Fibroblast of skin of right quadriceps (primary cell): ENCODE measurements at places on chromosomes 5 and 9.

GRCh38 chr9:1910269-1910811 is 104.8 kb upstream of the SMARCA2 start:
- DNase-seq, result no peak

- DNase-seq, result no peak
Observed at GRCh38 chr9:4743131-4743875, 2.3 kb upstream of the AK3 start.

DNA sequence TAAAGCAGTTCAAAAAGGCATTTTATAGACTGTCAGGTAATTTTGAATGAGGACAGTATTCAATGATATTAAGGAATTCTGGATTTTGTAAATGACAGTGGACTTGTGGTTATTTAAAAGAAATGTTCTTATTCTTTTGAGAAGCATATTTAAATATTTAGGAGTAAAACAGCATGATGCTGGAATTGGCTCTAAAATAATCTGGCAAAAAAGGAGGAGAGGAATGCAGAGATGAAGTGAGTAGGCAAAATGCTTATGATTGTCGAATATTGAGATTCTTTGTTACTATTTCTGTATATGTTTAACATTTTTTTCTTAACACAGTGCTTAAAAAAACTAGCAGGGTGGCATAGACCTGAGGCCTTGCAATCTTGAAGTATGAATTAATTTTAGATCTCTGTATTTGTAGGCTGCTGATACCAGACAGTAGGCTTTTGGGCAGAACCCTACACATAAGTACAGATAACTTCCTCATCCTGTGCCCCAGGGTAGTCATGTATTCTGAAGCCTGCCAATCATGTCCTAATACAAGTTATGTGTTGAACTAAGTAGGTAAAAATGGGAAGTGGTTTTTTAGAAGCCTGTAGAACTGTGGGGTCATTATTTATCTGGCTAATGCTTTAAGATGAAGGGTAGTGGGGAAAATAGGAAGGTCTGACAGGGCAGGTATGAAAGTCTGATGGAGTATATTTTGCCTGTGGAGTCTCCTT is 9.4 kb downstream of the CD180 start:
- DNase-seq, result no peak

GRCh38 chr5:135308245-135308644 is 90.8 kb downstream of the MACROH2A1 start:
- DNase-seq, result peak; percentile 48

- no peak for DNase-seq
Observed at GRCh38 chr5:761059-761771, 23.3 kb downstream of the ZDHHC11B start.

DNA sequence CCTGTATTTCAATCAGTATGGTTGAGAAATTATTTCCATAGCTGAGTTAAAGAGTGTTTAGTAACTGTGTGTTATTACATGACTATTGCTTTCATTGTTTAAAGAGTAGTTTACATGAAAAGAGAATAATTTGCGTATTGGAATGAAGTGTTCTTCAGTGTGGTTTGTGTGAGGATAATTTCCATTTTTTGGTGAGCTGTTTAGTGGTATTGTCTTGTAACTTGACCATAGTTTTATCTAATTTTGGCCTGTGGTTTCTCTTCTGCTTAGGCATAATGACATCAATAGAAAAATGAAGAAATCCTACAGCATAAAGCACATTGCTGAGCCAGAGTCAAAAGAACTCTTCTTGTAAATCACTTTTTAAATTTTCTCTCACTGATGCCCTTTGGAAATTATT is 151.2 kb downstream of the SNCAIP start:
- DNase-seq, result peak; percentile 65

- DNase-seq, result no peak
Observed at GRCh38 chr9:101479338-101480030, 43.9 kb upstream of the ALDOB start.

DNA sequence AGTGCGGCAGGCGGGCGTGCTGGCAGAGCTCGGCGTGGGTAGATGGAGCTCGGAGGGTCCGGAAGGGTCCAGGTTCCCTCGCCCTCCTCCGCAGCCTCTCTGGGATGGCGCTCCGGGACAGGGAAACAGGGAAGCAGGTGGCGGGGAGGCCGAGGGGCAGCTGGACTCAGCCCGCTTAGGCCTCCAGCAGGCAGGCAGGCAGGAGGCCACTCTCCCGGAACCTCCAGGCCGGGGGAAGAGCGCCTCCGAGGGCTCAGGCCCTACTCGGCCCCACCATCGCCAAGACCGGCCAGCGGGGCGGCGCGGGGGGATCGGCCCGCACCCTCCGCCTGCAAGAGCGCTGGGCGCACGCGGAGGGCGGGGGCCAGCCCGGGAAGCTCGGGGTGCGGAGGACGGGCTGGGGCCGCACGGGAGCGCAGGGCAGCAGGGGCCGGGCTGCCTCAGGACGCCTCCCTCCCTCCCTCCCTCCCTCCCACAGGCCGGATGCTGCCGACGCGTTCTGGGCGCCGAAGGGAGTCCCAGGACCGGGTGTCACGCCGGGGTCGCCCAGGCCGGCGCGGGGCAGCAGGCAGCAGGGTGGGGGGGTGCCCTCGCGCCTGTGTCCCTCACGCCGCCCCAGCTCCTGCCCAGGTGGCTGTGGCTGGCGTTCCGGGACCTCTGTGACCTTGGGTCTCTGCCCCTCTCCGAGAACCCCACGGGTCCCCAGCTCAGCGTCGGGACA is 977 bp downstream of the MGAT4B start:
- DNase-seq, result peak; percentile 32

GRCh38 chr9:137168904-137169856 is 671 bp downstream of the LRRC26 start:
- no peak for DNase-seq

DNA sequence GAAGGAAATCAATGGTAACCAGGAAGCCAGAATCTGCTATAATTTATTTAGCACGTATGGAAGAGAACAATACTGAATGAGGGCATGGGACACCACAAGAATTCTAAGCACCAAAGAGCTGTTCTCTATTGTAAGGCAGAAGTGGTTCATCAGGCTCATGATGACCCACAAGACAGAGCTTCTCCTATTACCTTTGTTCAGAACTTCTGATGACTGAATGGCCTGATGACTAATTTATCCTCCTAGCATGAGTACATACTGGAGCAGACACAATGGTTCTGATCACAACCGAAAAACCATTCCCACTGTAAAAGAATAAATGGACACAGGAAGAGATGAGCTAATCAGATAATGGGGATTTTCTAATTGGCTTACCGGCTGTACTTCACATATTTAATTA is 329.8 kb upstream of the PDE4D start:
- DNase-seq, result no peak

GRCh38 chr9:70093944-70094343 is 50.3 kb downstream of the MAMDC2 start:
- no peak for DNase-seq

DNA sequence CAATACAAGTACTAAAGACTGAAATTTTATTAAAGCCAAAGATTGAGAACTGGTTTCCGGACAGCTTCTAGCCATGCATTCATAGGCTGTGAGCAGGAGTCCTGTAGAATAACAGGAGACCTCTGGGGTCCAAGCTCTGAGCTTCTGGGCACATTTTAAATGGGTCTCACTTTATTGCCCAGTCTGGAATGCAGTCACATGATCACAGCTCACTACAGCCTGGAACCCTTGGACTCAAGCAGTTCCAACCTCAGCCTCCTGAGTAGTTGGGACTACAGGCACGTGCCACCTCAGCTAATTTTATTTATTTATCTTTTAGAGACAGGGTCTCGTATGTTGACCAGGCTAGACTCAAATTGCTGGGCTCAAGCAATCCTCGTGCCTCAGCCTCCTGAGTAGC is 15.4 kb downstream of the CDKN2AIPNL start:
- no peak for DNase-seq

DNA sequence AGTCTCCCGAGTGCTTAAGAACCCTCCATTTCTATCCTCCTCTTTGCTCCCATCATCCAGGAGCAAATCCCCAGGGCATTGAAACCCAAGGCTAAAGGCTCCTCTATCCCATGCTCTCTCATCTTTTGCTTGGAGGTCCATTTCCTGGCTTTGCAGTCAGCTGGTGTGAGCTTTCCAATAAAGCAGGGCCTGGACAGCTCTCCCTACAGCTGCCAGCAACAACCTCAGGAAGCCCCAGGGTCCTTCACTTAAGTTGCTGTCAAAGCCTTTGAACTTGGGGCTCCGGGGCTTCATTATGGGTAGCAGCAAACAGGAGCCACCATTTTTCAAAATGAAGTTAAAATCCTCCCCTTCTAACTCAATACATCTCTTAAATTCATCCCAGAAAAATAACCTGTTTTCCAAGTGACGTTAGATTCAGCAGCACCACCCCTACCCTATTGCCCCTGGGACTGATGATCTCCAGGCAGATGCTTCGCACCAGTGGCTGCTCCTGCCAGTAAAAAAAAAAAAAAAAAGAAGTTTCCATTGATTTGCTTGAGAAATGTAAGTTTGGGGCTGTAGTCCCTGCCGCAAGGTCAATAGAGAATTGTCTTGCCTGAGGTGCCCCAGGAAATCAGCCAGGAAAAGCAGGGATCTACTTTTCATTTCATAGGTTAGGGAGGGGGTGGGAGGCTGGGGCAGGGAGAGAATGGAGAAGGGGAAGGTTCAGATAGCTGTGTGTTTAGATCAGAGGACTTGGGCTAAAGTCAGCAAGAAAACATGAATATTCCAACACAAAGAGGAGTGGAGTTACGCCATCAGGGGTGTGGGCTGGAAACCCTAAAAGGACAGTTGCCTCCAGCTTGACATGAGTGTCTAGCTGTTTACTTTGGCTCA is 83.8 kb upstream of the IL6ST start:
- peak; percentile 41 for DNase-seq

DNA sequence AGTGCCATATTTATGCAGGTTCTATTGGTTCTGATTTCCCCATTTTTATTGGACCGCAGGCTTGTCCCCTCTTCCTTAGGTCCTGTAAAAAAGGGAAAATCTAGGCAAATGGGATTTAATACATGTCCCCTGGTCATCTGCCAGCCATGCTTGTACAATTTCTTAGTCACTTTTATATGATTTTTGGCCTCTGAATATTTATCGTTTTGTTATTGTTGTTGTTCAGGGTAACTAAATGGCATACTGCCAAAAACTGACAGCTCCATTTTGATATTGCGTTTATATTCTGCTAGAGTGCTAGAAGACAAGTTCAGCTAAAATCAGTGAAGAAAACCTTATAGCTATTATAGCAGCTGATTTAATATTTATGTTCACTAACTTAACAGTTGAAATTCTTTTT is 770.2 kb upstream of the FAM174A start:
- DNase-seq, result no peak

DNA sequence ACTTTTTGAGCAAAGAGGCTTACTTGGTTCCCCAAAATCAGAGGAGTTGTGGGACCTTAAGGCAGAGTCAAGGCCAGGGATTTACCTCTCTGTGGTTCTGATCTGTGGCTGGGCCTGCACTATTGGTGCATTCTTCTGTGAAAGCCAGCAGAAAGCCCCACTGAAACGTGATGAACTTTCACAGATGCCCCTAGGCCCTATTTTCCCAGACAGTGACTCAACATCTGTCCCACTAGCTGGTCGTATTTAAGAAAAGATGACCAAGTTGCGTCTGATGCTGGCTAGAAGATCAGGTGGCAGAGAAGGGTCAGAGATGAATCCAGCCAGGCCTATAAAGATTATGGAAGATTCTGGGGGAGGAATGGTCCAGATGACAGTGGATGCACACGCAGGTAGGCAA is 153.1 kb downstream of the ACTL7B start:
- DNase-seq, result no peak

DNA sequence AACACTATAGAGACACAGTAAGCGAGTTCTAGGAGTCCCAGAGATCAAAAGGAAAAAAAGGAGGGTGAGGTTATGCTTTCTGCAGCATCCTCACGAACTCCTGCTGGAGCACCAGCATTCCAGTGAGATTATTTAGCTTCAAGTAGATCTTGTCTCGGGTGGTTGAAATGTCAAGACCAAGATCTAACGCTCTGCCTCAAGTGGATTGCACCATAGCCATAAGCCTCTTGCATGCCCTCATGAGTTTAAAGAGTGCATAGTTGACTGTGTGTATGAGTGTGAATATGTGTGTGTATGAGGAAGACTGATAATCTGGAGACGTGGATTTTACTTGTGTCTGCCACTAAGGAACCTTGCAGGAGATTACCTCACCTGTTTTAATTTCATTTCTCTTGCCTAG is 335.3 kb upstream of the ADAMTSL1 start:
- no peak for DNase-seq

DNA sequence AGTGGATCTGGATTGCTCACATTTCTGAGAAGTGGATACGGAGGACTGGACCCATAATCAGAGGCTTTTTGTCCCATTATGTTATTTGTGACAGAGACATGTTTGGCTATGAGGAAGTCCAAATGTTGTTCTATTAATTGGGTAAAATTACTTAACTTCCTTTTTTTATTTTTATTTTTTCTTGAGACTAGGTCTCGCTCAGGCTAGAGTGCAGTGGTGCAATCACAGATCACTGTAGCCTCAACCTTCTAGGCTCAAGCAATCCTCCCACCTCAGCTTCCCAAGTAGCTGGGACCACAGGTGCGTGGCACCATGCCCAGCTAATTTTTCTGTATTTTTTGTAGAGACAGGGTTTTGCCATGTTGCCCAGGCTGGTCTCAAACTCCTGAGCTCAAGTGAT is 11.9 kb upstream of the PGGT1B start:
- no peak for DNase-seq

- no peak for DNase-seq
Observed at GRCh38 chr5:158724521-158725188, 375.1 kb downstream of the EBF1 start.

- DNase-seq, result peak; percentile 52
Observed at GRCh38 chr5:172748341-172748843, 22.6 kb downstream of the DUSP1 start.

DNA sequence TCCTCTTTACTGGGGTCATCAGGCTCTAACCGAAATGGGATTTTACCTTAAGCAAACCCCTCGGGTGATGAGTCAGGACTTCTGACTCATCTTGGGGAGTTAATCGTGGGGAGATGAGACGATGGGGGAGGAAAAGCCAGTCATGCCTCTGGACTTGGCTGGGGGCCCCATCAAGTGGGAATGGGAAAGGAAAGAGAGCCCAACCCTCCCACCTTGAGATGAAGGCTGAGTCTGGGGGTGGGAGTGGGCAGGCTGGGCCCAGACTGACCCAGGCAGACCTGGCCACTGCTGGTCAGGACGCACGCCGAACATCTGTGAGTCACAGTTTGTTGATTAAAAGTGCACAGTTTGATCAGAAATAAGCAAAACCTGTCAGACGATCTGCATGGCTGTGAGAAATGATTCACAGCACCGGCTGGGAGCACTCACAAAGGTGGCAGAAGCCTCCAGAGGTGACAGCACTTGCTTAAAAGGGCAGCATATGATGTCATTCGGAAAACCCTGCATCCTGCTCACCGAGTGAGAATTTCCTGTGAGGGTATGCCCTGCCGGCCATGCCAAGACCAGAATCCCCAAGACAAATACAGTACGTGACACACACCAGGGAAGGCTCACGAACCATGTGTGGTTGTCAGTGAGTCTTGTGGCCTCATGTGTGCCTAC is 50.0 kb upstream of the SLC25A51 start:
- peak; percentile 93 for DNase-seq
